Aorta (tissue), 5 donors: ENCODE measurements at places on chromosomes 6 and 20. TPM values are rescaled to one million over a fixed set of nuclear protein-coding genes. Genes with fewer than 3 reads are reported as not detected.

DNA sequence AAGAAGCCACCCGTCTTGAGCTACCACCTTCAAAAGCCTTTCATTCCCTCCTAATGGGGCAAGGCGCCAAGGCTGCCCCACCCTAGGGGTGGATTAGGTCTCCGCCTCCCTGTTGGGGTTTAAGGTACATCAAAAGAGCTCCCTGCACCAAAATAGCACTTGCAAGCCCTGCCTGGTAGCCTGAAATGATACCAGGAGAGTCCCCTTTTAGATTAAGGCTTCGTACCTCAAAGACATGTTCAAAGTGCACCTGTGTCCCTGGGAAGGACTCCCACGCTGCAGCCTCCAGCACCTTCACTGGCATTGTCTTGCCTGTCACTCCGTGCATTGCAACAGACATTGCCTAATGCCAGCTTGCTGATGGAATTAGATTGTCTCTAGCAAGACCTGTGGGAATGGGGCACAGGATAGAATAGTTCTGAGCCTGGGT lies 15.7 kb upstream of the CDKN1A start:
- no peaks in the 10 kb centered on the region for H3K27me3 ChIP-seq
- no peaks in the 10 kb centered on the region for H3K36me3 ChIP-seq
- no peak overlapping the region for H3K27ac ChIP-seq
- no peak overlapping the region for H3K4me3 ChIP-seq
- H3K4me1 ChIP-seq: no peaks in the 10 kb centered on the region
- DNase-seq: no peak

DNA sequence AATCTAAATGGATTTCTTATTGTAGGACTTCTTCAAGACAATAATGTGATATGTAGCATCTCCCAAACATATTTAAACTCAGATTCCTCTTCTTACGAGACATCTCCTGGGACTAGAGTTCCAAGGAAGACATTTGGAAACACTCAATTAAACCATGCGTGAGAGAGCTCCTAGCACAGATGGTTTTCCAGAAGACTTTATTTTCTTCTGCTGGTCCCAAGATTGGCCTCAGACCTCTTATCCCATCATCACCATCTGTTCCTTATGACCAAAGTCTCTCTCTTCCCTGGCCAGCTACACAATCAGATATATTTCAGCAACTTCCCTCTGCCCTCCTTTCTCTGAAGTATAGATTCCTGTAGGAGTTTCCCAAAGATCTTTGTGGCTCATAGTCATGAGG lies 93.2 kb upstream of the JARID2 start:
- H3K36me3 ChIP-seq: no peaks in the 10 kb centered on the region
- H3K27ac ChIP-seq: no peak overlapping the region
- no peak overlapping the region for H3K4me3 ChIP-seq

Gene LCA5
- 8.8 TPM for total RNA-seq

Gene DDX43
- total RNA-seq: 0.78 TPM

Gene GNMT
- 1.2 TPM for total RNA-seq

Gene DEFB125
- total RNA-seq: not detected

Gene EFCAB8
- 1.1 TPM for total RNA-seq

Gene GPR63
- 1.4 TPM for total RNA-seq

Gene TMEM244
- not detected for total RNA-seq
